T-helper 22 cell (primary cell): ENCODE measurements at places on chromosomes 2 and 18.

DNA sequence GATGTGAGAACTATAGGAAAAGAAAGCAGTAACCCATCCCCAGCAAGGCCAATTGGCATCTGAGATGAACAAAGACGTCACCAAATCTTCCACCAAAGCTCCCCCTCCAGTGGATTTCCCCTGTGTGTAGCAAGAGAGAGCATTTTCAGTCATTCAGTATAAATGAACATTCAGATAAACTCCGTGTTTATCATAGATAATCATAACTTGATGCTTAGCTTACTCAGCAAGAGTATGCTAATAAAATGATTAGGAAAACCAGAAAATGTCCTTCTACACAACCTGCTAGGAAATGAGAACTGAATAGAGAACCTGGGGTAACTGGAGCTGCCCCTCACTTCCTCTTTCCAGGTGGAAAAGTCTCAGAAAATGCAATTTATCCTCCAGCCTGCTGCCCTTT lies 198.0 kb upstream of the CCDC150 start:
- DNase-seq, result no peak

GRCh38 chr2:27501042-27501441 lies 4.4 kb downstream of the GCKR start:
- DNase-seq, result no peak

DNA sequence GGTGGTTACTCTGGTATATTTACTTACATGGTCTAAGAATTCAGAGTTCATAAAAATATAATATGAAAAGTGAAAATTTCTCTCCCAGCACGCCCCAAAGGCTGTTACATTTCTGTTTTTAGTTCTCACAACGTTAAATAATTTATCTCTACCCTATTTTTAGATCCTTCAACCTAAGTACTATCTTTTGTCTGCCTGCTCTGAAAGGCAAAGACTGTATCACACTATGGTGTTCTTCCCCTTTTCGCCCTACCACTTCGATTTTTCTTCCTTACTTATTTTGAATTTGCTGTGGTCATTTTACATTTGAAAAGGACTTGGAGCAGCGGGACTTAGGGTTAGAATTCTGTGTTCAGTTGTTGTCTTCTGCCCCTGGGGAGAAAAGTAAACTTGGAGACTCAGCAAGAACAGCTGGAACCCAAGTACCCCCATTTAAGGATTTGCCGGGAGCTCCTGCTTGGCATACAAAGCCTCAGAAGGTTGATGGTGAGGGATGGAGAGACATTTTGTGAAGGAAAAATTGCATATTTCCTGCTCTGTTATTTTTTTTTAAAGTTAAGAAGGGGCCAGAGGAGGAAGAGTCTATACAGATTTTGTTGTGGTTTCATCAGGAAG lies 19.0 kb downstream of the ADAM23 start:
- no peak for DNase-seq

- DNase-seq, result no peak
Observed at GRCh38 chr2:68835621-68836020, 35.6 kb downstream of the BMP10 start.

DNA sequence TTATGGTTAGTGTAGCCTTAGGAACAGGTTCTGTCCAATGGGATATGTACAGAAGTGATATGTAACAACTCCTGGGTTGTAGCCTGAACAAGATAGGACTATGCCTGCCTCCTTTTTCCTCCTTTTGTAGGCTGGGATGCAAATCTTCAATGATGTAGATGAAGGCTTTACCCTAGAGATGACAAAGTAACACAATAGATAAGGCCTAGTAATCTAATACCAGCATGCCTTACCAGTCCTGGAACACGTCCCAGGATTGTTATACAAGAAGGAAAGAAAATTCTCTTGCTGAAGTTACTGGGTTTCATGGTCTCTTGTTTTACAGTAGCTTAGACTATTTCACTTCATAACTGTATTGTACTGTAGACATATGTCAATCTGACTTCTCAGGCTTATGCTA lies 192.1 kb downstream of the OTX1 start:
- DNase-seq, result no peak

DNA sequence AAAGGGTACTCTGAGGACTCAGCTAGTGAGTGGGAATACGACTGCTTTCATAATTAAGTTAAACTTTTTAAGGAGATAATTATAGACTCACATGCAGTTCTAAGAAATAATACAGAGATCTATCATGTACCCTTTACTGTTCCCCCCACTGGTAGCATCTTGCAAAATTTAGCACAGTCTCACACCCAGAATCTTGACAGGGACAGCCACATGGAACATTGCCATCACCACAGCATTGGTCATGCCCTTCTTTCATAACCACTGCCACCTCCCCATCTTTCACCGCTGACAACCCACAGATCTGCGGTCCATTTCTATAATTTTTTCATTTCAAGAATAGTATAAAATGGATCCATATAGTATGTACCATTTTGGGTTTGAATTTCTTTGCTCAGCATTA lies 37.8 kb downstream of the ARHGEF4 start:
- DNase-seq, result no peak

GRCh38 chr18:3441290-3441689 lies 8.7 kb upstream of the TGIF1 start:
- no peak for DNase-seq

GRCh38 chr18:79855147-79855933 lies 57.6 kb downstream of the KCNG2 start:
- no peak for DNase-seq

DNA sequence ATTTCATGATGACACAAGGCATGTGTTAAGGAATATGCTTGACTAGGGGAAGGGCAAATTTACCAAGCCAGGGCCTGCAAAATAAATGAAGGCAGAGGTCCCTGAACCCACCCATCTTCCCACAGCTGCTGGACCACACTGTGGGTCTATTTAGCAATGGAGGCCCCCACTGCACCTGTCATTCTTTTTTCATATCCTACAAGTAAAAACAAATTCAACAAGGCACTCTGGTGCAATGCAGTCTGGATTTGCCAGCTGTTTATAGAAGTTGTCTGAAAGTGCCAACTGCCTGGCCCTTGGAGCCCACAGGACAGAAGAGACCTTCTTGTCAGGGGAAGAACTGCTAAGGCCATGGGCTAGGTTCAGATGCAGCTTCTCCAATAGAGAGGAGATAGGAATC lies 112.8 kb upstream of the ATL2 start:
- DNase-seq, result no peak

GRCh38 chr2:3075991-3076340 lies 301.7 kb downstream of the EIPR1 start:
- no peak for DNase-seq

DNA sequence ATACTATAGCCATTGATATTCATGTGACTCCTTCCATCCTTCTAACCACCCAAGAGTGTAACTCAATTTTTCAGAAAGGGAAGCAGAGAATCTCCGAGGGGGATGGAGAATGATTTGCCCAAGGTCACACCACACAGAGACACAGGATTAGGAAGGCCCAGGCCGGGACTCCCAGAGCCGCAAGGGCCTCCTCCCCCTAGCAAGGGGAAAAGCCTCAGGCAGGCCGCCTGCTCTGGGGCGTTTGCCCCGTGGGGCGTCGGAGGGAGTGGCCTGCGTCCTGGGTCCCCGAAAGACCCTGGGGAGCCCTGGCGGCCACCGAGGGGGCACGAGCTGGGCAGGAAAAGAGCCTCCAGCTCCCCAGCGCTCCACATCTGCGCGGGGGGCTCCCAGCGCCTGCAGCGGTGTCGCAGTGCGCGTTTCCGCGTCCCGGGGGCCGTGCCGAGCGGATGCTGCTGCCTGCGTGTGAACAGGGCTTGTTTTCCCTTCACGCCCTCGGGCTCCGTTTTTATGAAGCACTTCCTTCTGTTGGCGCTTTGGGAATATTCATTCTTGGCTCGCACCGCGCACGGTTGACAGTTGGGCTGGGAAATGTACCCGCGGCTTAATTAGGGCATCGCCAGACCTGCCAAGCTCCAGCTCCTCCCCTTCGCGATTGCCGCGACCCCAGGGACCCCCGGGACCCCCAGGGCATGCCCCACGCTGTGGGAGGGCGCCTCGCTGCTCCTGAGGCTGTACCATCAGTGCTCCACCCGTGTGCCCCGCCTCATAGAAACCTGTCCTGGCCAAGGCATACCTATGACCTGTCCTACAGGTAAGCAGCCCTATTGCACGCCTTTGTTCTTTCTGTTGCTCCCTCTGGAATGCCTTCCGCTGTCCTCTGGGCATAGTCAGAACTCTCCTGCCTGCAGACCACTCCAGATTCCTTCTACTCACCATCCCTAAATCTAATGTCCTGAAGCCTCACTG lies 158.9 kb upstream of the GLI2 start:
- DNase-seq, result no peak
